Smooth muscle cell of the umbilical artery (primary cell): ENCODE measurements at places on chromosomes 7 and 10. TPM values are rescaled to one million over a fixed set of nuclear protein-coding genes. Genes with fewer than 3 reads are reported as not detected.

Gene ARMC3
- total RNA-seq: not detected in 2 replicates

Gene PRRT4
- total RNA-seq: not detected in 2 replicates

Gene HOXA6
- 3.6 and 5.8 TPM in 2 replicates for total RNA-seq

Gene SOSTDC1
- under 0.01 and 0.05 TPM in 2 replicates for total RNA-seq

Gene C7orf33
- not detected in 2 replicates for total RNA-seq

Gene GRIFIN
- not detected in 2 replicates for total RNA-seq

Gene STAG3
- total RNA-seq: 0.88 and 1.2 TPM in 2 replicates

Gene UCN3
- total RNA-seq: not detected in 2 replicates

Gene OR2A42
- total RNA-seq: under 0.01 TPM in 1 of 2 replicates, not detected in the other

Gene GAD2
- total RNA-seq: not detected in 2 replicates

Gene LIPF
- total RNA-seq: not detected in 2 replicates

Gene TUBAL3
- total RNA-seq: not detected in 2 replicates

Gene PON1
- not detected in 2 replicates for total RNA-seq

Gene CBX3
- 110 and 145 TPM in 2 replicates for total RNA-seq

Gene DGKI
- 15.5 and 18.7 TPM in 2 replicates for total RNA-seq

Gene MCM10
- 0.89 and 7.2 TPM in 2 replicates for total RNA-seq

Gene NKX2-3
- 0.14 and 0.89 TPM in 2 replicates for total RNA-seq

Gene AGR2
- total RNA-seq: not detected in 2 replicates

Gene COL28A1
- total RNA-seq: 0.32 TPM in 1 of 2 replicates, not detected in the other

Gene ANXA8
- total RNA-seq: 2.2 and 4.5 TPM in 2 replicates

Gene IGFBP1
- total RNA-seq: not detected in 2 replicates

Gene MRC1
- total RNA-seq: 0.05 TPM in 1 of 2 replicates, not detected in the other

Gene KCNMA1
- total RNA-seq: 107 and 110 TPM in 2 replicates

Gene ADIRF
- 1.3 and 1.5 TPM in 2 replicates for total RNA-seq

Gene ERVW-1
- total RNA-seq: not detected in 2 replicates

Gene ZNF503
- total RNA-seq: 6.7 and 7.7 TPM in 2 replicates

Gene ANKRD30A
- total RNA-seq: not detected in 2 replicates

Gene DNA2
- total RNA-seq: 3.9 and 8.9 TPM in 2 replicates

Gene WNT8B
- total RNA-seq: not detected in 2 replicates

Gene LRMDA
- total RNA-seq: 0.30 and 0.92 TPM in 2 replicates

Gene INTS1
- total RNA-seq: 38.9 and 69.2 TPM in 2 replicates

Gene SYT15
- total RNA-seq: 0.05 and 0.59 TPM in 2 replicates

Gene GOLGA7B
- total RNA-seq: not detected in 2 replicates

Gene WIPF3
- total RNA-seq: not detected in 2 replicates

Gene PTN
- total RNA-seq: 4.4 and 7.7 TPM in 2 replicates

Gene TMEM229A
- total RNA-seq: not detected in 2 replicates

Gene CDHR1
- under 0.01 and 0.18 TPM in 2 replicates for total RNA-seq

Gene SGPL1
- 53.2 and 55.2 TPM in 2 replicates for total RNA-seq

Gene KCNIP2
- total RNA-seq: 0.59 and 1.1 TPM in 2 replicates

Gene AKR1C8
- not detected in 2 replicates for total RNA-seq

Gene GPRIN2
- total RNA-seq: not detected in 2 replicates
